Keratinocyte (primary cell): ENCODE measurements at places on chromosomes 7 and 10.

- no peak for DNase-seq
- H3K27me3 ChIP-seq: no peaks in the 10 kb centered on the region
- no peak overlapping the region for H3K27ac ChIP-seq
- H3K4me3 ChIP-seq: no peak overlapping the region
- peaks cover 19% of the 10 kb centered on the region for H3K36me3 ChIP-seq
These were observed 26.0 kb downstream of the LARP4B start for GRCh38 chr10:905503-905902.

- no peak overlapping the region for H3K27ac ChIP-seq
- H3K27me3 ChIP-seq: no peaks in the 10 kb centered on the region
- H3K36me3 ChIP-seq: peaks cover 69% of the 10 kb centered on the region
- peaks cover 6% of the 10 kb centered on the region for H3K4me1 ChIP-seq
These were observed 4.7 kb downstream of the DDX56 start for GRCh38 chr7:44568771-44569560.

- H3K36me3 ChIP-seq: no peaks in the 10 kb centered on the region
- no peaks in the 10 kb centered on the region for H3K27me3 ChIP-seq
- no peak overlapping the region for H3K27ac ChIP-seq
- H3K4me3 ChIP-seq: no peak overlapping the region
- no peak for DNase-seq
These were observed 27.8 kb upstream of the APBB1IP start for GRCh38 chr10:26410356-26410755.

DNA sequence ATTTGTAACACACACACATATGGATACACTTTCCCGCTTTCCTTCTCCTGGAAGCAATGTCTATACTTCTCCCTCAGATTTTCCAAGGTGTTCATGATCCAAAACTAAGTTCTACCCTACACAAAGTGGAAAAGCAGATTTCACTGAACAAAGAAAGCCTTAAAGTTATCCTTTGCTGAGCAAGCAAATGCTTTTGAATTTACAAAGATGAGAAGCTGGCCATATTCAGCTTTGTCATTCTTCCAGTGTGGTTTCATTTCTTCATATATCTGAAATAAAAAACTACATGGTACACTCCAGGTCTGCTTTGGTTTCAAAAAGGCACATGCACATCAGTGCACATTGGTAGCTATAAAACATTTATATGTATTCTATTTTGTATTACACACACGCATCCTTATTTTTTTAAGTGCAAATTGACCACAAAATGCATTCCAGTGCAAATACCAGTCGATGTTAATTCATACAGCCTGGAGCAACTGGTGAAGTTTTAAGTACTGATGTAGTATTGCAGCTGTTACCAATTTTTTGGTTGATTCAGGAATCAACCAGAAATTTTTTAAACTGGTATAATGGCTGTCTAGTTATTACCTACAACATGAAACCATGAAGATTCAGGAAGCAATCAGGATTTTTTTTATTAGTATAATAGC is 65.5 kb upstream of the SRPK2 start:
- peak overlapping the region; percentile 55 for H3K27ac ChIP-seq
- H3K36me3 ChIP-seq: peaks cover 4% of the 10 kb centered on the region
- no peaks in the 10 kb centered on the region for H3K27me3 ChIP-seq
- peak; percentile 49 for DNase-seq
- H3K4me3 ChIP-seq: no peak overlapping the region

DNA sequence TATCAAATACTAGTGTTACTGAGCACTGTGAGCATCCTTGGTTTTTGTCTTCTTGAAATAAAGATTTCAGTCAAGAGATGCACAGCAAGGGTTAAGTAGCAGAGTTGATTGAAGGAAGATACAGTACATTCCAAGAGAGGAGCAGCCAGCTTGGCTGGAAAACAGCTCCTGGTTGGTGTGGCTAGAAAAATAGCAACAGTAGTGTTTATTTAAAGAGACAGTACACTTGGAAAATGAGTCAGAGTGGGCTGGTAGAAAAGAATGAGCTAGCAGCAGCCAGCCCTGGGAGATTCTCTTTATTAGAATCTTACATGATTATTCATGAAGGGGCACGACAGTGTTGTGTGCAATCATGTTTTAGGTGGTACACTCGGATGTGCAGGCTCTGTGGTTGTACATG is 1016.4 kb upstream of the SORCS1 start:
- no peaks in the 10 kb centered on the region for H3K27me3 ChIP-seq
- DNase-seq: no peak
- no peak overlapping the region for H3K4me3 ChIP-seq
- no peaks in the 10 kb centered on the region for H3K4me1 ChIP-seq
- no peaks in the 10 kb centered on the region for H3K36me3 ChIP-seq
